Peyer's patch (tissue), 4 donors: ENCODE measurements at places on chromosomes 6 and 20. TPM values are rescaled to one million over a fixed set of nuclear protein-coding genes. Genes with fewer than 3 reads are reported as not detected.

DNA sequence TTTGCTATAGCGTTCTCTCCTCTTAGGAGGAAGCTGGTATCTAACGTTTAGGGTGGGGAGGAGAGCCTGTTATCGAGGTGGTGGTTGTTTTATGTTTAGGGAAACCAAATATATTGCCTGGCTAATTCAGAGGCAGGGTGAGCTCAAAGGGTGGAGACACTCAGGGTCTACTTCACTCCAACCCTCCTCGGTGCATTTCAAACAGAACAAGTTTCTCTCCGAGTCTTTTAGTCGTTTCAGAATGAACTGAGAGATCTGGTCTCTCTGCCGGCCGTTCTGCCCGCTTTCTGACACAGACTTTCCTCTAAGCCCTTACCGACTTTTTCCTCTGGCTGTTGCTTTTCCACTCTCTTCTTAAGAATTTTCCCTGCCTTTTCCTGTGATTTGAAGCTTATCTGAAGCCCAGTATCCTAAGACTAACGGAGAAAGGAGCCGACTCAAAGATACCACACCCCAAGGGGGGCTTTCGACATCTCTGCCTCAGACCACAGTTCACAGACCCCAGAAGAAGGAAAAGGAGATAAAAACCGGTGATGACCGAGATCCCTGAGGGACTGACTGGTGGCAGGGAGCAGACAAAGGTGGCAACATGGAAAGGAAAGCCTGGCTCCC is 865 bp downstream of the STK38 start:
- DNase-seq = no peak

GRCh38 chr20:16476032-16476431 is 97.2 kb downstream of the KIF16B start:
- no peak for DNase-seq

The NEURL2 gene
- 26.5 TPM for total RNA-seq

The ATP6V1G2 gene
- total RNA-seq = not detected

The FAM209B gene
- not detected for total RNA-seq

- no peak for DNase-seq
Observed at GRCh38 chr6:85460921-85461797, 11.3 kb downstream of the NT5E start.

The NRN1 gene
- not detected for total RNA-seq

DNA sequence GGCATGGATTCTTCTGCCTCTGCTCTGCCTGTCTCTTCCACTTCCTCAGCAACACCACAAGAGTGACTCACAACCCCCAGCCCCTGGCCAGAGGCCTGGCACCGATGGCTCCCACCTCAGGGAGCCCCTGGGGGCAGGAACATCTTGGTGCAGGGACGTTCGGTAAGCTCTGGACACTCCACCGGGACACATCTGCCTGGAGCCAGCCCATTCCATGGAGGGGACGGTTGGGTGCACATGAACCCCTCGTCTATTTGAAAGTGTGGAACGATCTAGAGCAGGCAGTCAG is 246.5 kb downstream of the ERMARD start:
- DNase-seq = no peak

- DNase-seq = no peak
Observed at GRCh38 chr20:25045343-25045712, 12.6 kb downstream of the ACSS1 start.

GRCh38 chr6:107542192-107542668 is 52.3 kb downstream of the SOBP start:
- no peak for DNase-seq

The PACSIN1 gene
- total RNA-seq = not detected
